ENCODE measurements at places on chromosomes 4 and X.
A peak's percentile ranks its signal among the peaks of the same experiment; 100 is the strongest.

GRCh38 chrX:78747489-78747888 lies at the start of gene LPAR4:
Gene LPAR4 (plus strand): TSS chrX:78747720. CDS start chrX:78754870, 7,150 bp downstream.
- DNase-seq, result no peak

DNA sequence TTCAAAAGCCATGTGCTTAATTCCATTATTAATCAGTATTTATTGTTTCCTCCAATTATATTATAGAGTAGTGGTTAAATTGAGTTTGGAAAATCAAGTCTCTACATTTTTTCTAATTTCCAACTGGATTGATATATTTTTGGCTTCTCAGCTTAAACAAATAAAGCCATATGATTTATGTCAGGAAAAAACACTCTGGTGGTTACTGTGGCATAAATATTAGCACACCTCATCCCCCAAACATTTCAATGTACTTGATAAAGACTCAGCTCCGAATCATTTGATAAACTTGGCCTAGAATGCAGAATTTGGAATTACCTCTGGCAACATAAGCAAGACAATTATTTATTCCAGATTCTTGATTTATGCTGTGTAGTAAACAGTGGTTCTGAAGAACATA lies 2313.8 kb downstream of the ARAP2 start:
- DNase-seq, result no peak

GRCh38 chr4:10180927-10181744 lies 64.5 kb upstream of the WDR1 start:
- DNase-seq, result no peak

DNA sequence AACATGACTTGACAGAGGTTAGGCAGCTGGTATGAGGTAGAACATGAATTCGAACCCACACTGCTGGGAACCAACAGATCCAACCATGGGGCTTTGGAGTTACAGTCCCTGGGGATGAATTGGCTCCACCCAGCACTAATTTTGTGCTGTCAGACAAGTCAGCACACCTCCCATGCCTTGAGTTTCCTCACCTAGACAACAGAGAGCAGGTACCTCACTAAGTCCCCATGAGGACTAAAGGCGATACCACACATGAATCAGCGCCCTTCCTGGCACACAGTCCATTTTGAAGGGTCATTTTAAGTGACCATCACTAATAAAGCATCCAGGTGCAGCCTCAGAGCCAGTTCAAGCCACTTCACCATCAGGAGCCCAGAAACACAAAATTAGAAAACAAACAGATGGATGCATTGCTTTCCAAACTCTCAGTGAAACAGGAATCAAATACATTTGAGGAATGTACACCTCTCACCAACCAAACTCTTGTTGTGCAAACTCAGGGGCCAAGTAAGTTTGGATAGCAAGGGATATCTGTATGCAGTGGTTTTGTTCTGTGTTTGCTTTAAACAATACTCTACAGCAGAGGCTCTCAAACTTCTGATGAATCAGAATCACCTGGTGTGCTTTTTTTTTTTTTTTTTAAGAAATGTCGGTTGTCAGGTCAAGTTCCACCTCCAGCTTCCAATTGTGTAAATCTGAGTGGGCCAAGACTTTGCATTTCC lies 10.1 kb downstream of the IDS start:
- DNase-seq, result no peak

DNA sequence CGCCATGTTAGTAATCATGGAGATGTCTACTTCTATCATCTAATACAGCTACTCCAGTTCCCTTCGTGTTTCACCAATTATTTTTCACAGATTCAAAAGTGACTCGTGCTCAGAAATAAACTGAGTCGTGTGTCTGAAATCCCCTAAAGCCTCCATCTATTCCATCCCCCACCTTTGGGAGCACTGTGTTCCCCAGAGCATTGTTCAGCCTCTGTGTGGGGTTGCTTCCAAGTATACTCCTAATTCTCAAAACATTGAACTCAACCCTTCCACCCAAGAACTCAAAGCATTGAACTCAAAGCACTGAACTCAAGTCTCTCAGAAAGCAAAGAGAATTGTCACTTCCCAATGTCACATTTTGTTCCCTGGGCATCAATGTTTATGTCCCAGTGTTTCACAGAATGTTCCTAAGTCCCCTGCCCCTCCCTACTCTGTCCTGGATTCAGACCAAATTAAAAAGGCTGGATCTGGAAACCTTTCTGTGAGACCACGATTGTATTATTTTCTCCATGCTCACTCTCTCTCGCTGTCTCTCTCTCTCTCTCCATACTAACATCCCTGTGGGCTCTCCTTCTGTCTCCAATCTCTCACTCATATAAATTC lies 138.5 kb upstream of the QRFPR start:
- DNase-seq, result no peak

DNA sequence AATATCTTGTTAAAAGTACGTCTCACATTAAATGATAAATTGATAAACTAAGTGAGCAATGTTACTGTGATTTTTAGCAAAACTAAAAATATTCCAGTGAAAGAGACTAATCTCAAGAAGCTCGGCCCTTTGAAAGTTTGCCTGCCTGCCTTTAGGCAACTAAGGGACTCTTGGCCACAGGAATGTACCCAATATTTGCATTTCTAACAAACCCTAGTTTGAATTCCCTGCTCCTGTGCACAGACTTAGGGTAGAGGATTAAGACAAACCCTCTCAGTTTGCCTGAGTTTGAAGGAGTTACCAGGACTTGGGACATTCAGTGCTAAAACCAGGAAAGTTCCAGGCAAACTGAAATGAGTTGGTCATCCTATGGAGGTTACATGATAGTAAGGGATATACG lies 157.1 kb downstream of the SCFD2 start:
- DNase-seq, result no peak

GRCh38 chr4:28686618-28687017 lies 1826.0 kb downstream of the STIM2 start:
- DNase-seq, result no peak

GRCh38 chr4:102316585-102316984 lies 28.7 kb downstream of the SLC39A8 start:
- DNase-seq, result no peak

DNA sequence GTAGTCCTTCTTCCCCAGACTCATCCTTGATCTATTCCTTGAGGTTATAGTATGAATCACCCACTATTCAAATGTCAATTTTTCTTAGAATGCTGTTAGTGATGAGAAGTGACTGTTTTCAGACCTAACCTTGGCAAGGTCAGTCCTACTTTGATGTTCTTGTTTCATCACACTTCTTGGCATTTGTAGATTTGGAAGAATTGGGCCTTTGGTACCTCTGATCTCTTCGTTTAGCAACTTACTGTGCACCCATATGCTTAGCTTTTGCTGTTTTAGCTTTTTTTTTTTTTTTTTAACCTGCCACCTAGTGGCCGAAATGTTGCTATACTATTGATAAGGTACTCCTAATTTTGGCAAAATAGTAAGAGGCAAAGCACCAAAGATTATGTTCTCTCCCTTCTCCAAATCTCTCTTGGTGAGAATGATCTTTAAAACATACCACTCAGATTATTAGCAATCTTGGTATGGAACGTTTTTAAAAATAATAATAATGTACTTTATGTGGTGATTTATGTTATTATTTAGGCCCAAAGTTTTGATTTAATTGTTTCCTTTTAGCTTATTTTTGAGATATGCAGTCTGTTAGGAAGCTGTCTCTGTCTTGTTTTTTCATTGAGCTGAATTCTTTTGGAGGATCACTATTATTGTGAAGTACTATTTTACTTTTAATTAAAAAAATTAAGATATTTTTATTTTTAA lies 16.6 kb downstream of the DCK start:
- DNase-seq, result peak; percentile 20

GRCh38 chrX:109440475-109440874 lies 41.4 kb downstream of the GUCY2F start:
- no peak for DNase-seq

DNA sequence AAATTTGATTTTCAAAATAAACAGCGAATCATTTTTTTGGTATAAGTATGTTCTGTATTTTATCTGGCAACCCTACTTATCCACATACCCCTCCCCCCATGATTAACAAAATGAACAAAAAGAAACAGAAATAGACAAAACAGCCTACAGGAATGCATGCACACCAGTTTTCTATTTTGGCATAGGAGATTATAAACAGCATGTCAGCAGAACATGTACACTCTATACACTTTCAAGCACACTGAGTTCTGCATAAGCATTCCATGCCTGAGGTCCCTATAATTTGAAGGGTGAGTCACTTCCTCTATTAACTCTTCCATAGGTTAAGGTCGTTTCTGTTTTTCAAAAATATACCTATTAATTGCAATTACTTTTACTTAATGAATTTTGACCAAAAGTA lies 28.0 kb upstream of the ZNF280C start:
- DNase-seq, result no peak

- peak; percentile 32 for DNase-seq
Observed at GRCh38 chr4:90419124-90419711, 292.0 kb downstream of the CCSER1 start.

DNA sequence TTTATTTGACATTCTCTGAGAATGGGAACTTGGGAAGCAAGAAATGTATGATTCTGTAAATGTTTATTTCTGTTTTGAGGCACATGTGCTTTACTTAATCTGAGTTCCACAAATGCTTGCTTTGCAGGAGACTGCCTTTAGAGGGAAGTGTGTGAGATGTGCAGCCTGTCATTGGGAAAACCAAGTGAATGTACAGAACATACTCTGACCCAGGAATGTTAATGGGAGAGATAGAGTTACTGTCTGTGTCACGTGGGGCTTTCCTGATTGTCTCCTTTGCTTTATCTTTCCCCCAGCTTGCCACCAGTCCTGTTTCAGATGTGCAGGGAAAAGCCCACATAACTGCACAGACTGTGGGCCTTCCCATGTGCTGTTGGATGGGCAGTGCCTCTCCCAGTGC lies 218.6 kb upstream of the ANXA3 start:
- DNase-seq, result no peak

DNA sequence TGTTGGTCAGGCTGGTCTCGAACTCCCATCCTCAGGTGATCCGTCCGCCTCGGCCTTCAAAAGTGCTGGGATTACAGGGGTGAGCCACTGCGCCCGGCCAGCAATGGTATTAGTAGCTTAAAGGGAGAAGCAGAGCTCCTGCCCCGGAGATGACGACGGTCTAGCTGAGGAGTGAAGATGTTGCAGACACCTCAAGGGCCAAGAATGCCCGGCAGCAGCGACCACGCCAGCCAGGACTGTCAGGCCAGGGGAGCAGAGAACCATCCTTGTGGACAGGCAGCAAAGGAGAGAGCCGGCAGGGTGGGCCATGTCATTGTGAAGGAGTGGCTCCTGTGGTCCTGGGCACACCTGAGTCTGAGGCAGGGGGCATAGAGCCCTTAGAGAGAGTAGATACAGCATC lies 210.1 kb upstream of the BCOR start:
- no peak for DNase-seq

DNA sequence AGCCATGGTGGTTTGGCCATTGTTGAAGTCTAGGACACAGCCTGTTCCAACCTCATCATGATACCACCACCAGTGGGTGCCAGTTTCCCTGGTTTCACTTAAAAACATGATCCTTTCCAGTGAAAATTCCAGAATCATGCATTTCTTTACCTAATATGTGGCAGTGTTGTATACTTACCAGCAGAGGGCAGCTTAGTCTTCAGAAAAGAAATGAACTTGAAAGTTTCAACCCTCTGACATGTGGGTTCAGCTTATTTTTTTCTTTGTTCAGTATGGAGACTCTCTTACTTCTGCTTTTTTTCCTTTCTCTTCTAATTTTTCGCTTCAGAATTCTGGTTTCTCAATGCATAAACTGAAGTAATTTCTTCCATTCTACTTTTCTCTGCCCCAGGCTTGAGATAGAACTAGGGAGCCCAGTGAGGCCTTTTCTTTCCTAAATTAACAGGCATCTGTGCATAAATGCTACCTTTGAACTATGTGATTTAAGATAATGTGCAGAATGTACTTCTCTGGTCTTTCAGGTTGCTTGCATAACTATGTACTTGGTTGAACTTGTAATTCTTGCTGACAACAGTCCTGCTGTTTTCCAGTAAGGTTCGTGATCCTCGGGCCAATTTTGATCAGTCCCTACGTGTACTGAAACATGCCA lies 10.7 kb downstream of the LIAS start:
- peak; percentile 73 for DNase-seq

GRCh38 chr4:47814618-47815295 lies 23.1 kb downstream of the CORIN start:
- no peak for DNase-seq

DNA sequence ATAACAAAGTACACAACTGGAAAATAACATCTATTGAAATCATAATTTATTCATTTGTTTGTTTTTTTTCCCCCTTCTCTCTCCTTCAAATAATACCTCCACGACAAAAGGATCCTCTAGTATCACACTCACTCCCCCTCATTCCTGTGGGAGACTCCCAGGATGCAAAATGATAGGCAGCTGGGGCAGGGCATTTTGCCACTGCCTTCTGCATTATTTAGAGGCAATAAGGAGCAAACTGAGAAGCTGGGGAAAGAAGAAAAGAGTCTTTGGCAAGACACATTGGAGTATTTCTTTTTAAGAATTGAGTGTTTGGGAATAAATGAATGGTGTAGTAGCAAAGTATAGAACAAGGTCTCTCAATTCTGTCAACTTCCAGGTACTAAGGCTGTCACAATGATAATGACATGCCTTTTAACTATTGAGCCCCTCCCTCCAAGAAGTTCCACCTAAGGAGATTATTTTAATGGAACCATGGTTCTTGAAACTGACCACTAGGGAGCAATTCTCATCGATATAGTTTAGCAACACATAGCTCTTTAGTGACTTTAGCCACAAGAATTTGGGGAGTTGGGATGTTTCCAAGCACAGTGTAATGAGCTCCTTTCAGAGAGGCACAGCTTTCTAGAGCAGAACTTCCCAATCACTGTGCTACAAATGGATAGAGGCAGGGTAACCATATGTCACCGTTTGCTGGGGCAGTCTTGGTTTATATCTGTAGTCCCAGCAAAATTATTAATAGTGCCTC lies 303.3 kb downstream of the FRMPD4 start:
- no peak for DNase-seq

GRCh38 chr4:79872738-79873137 lies 200.3 kb downstream of the ANTXR2 start:
- no peak for DNase-seq

GRCh38 chr4:126123611-126124325 lies 809.0 kb downstream of the FAT4 start:
- no peak for DNase-seq

DNA sequence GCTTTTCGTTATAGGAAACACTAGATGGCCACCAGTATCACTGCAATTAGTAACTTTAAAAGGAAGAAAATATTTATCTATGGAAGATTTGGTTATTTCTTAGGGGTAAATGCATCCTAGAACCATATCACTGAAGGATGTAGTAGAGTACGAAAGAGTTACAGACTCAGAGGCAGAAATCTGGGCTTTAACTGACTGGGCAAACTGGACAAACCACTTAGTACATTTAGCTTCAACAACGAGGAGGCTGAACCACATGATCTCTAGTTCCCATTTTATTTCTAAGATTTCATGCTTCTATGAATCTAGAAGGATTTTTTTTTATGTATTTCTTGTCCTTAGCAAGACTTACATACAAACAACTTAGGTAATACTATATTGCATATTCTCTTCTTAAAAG lies 93.0 kb downstream of the SMARCA5 start:
- DNase-seq, result no peak

GRCh38 chr4:140071806-140072205 lies 82.2 kb downstream of the MAML3 start:
- DNase-seq, result no peak

- no peak for DNase-seq
Observed at GRCh38 chrX:40449396-40449795, 131.4 kb upstream of the ATP6AP2 start.

All from NCI-H526 treated with DMSO at 0.1 percent for 48 hours (cell line).